ENCODE measurements at places on chromosomes 5 and 9.

DNA sequence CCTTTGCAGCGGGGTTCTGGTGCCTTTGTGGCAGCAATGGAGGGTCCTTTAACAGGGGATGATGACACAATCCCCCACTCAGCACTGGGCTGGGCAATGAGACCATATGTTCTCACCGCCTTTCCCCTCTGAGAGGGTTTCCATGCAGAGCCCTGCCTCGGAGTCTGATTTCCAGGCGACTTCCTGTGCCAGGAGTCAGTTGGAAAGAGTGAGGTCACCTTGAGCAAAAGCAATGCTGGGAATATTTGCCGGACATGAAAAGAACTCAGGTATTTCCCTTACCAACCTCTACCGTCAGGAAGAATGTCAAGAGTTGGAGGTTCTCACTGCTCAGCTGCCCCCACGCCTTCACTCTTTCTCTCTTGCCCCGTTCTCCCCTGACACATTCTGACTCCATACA lies 284.2 kb upstream of the IRX1 start:
- DNase-seq: no peak

GRCh38 chr5:100643473-100643872 lies 108.3 kb downstream of the FAM174A start:
- DNase-seq: peak; percentile 60

GRCh38 chr5:76331126-76331525 lies 72.0 kb upstream of the IQGAP2 start:
- DNase-seq: peak; percentile 55

GRCh38 chr9:93088656-93089015 lies 7.4 kb upstream of the CARD19 start:
- DNase-seq: no peak

DNA sequence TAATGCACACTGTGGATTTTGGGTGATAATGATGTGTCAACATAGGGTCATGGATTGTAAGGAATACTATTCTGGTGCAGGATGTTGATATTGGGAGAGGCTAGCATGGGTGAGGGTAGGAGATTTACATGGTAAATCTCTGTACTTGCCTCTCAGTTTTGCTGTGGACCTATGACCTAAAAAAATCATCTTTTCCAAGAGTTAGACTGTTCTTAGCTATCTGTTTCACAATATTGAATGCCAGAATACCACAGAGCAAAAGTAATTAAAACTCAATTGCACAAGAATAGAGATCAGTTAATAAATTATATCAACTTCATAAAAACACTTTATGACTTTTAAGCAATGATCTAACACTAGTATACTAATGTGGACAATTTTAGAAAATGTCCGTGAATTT lies 651.6 kb downstream of the HTR1A start:
- DNase-seq: no peak

DNA sequence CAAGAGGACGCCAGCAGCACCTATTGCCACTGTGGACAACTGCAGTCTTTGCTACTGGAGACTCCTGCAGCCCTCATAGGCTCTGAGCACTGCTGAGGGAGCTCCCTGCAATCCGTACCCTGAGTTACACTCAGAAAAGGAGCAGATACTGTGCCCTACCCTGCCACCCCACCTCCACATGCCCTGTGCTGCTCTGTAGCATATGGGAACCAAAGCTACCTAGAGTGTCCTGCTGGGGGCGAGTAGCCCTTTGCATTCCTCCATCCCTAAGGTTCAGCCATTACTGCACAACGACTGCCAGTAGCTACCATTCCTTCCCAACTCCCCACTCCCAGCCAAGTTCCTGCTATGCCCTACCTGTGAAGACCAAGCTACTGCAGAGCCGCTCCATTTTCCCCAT lies 90.2 kb upstream of the SNCAIP start:
- no peak for DNase-seq

GRCh38 chr9:27394154-27394825 lies 97.3 kb upstream of the EQTN start:
- DNase-seq: peak; percentile 29

GRCh38 chr5:99239826-99240360 lies 311.1 kb upstream of the CHD1 start:
- no peak for DNase-seq

DNA sequence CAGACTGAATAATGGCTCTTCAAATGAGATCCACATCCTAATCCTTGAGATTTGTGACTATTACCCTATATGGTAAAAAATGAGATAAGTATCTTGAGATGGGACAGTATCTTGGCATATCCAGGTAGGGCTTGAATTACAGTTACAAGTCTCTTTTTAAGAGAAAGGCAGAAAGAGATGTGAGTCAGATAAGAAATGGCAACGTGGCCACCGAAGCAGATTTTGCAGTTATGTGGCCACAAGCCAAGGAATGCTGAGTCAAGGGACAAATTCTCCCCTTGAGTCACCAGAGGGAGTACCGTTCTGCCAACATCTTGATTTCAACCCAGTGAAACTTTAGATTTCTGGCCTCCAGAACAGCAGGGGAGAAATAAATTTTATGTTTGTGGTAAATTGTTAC lies 1983.0 kb upstream of the C9orf72 start:
- no peak for DNase-seq

GRCh38 chr9:76049341-76049740 lies 158.9 kb downstream of the PCSK5 start:
- no peak for DNase-seq

DNA sequence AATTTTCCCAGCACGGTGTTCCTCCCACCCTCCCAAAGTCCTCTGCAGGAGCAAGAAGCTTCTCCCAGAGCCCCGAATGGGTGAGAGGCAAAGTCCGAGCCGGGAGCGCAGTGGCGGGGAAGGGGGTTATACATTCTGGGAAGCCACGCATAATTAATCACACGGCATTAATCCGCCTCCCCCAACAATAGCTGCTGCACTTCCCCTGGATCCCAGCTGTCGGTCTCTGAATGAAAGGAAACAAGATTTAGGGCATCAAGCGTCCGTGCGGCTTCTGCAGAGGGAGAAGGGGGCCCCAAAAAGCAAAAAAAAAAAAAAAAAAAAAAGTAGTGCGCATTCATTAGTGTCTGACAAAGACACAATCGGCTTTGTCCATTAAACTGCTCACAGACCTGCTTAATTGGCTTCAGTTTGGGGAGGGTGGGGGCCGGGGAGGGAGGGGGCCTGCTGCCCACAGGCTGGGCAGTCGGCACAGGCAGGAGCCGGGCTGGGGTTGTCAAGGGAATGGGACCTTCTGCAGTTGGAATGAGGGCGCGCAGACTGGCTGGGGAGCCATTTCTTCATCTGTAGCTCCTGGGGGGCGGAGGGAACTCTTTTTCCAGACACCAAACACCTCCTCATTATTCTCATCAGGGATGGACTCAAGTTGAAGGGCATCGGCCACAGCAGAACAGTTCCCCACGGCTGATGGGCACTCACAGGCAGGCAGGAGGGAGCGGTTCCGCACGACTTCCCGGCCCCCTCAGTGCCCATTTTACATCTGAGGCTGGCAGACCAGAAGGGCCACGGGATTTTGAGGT lies 3.4 kb downstream of the NOTCH1 start:
- DNase-seq: peak; percentile 94
